CD4-positive, alpha-beta T cell treated with Interleukin-15 for 4 hours (primary cell): ENCODE measurements at places on chromosomes 11 and 22.

DNA sequence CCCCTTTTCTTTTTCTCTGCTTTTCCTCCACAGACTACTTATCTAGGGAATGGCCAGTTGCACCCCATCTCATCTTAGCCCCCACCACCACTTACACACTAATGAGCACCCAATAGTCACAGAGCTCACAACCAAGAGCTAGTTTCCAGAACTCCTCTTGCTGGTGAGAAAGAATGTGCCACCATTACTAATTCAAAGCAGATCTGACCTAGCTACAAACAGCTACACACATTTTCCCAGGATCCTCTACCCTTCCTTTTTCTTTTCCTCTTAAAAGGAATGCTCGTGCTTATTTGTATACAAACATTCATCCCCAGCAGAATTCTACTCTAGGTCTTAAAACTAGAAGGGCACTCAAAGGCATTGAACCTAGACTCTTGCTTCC is 136.8 kb downstream of the CD44 start:
- no peak for DNase-seq

- DNase-seq = peak; percentile 43
Measured at GRCh38 chr11:8328848-8329330, 65.2 kb upstream of the LMO1 start.

DNA sequence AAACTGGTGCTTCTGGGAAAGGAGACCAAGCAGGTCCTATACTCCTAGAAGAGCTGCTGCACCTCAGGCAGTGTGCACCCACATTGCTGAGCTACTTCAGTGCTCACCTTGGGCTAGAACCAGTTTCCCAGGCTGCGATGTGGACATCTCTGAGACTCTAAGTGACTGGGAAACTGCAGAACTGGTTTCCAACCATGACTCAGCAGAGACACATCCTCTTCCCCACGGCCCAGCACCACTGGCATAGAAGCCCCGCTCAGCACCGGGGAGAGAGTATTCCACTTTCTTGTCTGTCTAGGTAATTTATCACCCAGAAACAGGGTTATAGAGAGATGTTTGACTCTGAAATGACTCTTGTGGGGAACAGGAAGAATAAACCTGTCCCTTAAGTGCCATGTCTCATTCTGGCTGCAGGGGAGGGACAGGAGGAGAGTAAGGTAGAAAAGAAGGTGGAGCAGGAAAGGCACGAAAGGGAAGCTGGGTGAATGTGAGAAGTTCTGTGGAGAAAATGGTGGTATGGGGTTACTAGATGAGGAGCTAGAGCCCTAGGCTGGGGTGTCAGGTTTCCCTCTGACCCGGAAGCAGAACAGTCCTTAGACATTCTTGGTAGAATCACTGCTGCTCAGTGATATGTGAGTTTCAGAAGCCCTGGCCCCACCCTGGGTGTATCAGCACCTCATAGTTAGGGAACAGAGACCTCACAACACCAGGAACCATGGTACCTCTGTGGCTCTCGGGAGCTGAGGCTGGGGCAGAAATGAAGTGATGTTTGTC is 340.4 kb upstream of the NCAM1 start:
- DNase-seq = no peak

- DNase-seq = no peak
Measured at GRCh38 chr11:131217313-131218310, 152.8 kb upstream of the NTM start.

GRCh38 chr11:66335531-66336233 is 552 bp downstream of the RIN1 start:
- DNase-seq = no peak

DNA sequence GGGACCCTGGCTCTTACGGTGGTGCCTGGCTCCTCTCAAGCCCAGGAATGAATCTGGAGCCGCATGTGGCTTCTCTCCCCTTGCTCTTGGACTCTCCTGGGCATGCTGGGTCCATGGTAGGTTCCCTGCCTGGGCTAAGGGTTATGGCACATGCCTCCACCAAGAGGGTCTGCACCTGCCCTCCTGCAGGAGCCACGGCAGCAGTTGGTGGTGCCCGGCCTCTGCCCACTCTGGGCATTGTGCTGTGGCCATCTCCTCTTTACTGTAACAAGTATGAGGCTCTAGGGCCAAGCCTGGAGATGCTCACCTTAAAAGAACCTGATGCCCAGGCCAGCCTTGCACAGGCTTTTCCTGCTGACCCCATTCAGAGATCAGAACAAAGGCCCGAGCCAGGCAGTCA is 104.0 kb upstream of the PITPNB start:
- DNase-seq = no peak

GRCh38 chr11:2737226-2737590 is 37.4 kb upstream of the KCNQ1OT1 start:
- no peak for DNase-seq

GRCh38 chr11:69638941-69639681 is 1.8 kb upstream of the CCND1 start:
- no peak for DNase-seq

DNA sequence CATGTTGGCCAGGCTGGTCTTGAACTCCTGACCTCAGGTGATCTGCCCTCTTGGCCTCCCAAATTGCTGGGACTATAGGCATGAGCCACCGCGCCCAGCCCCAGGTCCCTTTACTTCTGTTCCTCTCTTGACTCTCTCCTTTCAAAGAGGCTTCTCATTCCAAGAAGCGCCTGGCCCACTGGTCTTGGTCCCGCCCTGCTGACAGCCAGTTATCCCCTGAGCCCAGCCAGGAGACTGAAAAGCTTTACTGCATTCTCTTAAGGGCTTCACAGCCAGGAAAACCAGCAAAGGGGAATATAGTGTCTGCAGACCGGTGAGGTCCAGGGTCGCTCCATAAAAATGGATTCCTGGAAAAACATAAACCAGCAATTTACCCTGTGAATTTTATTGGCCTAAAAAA is 68.3 kb downstream of the NFAM1 start:
- no peak for DNase-seq

- DNase-seq = no peak
Measured at GRCh38 chr11:67983951-67984350, 19.9 kb downstream of the UNC93B1 start.

DNA sequence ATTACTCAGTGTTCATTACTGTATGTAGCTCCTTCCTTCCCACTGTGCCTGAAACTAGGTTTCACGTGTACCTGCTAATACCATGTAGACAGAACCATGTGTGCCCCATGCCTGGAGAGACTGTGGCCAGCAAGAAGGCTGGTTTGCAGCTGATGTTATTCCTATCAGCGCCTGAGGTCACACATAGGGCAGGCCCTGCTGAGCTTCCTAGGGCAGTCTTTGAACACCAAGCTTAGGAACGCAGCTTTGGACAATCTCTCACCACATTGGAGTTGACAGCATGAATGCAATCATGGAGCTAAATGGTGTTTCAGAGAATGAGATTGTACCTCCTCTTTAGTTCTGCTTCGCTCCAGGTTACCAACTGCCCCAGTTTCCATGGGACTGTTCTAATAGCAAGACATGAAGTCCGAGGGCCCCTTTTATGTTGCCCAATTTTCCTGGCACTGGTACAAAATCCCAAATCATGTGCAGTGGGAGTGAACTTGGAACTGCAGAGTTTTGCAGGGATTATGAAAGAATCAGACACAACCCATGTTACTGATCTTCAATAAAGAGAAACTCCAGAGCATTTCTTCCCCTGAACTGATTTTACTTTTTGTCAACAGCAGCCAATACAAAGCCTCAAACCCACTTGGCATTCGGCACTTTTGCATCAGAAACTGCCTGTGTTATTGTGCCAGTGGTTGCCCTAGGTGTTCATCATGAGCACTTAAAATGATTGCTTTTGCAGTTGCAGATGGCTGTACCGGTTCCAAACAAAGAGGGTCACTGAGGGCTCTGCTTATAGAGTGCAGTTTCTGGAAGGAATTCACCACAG is 154.2 kb upstream of the TTC12 start:
- no peak for DNase-seq

GRCh38 chr11:67365736-67366444 is 7.5 kb downstream of the CLCF1 start:
- no peak for DNase-seq

DNA sequence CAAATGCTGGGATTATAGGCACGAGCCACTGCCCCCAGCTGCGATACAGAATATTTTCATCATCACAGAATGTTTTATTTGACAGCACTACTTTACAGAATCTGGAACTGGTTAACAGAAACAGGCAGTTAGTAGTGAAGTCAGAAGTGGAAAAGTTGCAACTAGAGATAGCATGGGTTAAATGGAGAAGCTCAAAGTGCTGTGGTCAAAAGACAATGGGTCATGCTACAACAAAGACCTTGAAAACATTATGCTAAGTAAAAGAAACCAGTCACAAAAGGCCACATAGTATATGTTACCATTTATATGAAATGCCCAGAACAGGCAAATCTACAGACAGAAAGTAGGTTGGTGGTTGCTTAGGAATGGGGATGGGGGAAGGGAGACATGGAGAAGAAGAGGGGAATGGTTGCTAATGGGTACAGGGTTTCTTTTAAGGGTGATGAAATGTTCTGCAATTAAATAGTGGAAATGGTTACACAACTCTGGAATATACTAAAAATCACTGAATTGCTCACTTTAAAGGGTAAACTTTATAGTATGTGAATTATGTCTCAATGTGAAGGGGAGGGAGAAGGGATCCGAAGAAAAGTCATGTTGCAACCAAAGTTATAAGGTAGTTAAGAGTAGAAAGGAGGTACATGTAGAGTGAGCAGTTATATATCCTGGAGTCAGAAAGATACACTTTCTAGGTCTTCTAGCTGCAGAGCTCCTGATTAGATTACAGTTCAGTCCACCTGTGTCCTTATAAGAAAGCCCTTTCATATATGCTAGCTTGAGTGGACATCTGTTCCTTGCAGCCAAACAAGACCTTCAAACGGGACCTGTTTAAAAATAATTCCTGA is 46.3 kb upstream of the RAPSN start:
- no peak for DNase-seq

DNA sequence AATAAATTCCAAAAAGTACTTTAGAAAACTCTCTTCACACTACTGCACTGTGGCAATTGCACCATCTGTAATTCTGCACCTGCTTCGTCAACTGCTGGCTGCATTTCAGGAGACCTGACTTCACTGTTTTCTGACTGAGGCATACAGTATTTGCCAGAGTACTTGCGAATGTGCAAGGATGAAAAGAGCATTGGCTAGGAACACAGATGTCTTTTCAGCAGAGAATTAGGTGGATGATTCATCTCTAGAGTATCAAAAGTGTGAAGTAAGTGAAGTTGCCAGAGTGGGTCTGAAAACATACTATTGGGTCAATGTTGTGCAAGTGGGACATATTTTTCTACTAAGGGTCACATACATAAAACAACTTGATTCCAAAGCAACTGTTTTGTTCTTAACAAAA is 427.5 kb upstream of the CCDC90B start:
- no peak for DNase-seq

DNA sequence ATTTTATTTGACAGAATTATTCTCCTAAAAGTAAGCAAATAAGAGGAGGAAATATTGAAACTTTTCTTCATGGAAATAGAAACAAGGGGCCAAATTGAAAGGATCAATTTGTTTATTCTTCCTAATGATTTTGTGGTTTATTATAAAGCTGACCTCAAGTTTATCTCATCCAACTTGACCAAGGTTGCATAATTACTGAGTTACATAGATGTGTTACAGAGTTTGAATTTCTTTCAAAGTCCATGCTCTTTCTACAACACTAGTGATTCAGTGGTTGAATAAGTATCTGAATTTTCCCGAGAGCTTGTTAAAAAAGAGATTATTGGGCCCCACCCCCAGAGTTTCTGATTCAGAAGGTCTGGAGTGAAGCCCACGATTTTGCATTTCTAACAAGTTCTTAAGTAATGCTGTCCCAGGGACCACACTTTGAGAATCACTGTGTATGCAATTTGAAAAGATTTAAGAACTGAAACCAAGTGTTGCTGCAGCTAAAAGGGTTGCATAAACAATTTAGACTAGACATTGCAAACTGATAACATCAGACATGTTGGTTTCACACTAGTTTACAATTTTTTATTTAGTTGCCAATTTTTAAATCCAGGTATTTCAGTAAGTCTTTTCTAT is 485.7 kb upstream of the ANO5 start:
- no peak for DNase-seq

GRCh38 chr11:102830001-102830727 is 13.2 kb downstream of the MMP3 start:
- DNase-seq = no peak

DNA sequence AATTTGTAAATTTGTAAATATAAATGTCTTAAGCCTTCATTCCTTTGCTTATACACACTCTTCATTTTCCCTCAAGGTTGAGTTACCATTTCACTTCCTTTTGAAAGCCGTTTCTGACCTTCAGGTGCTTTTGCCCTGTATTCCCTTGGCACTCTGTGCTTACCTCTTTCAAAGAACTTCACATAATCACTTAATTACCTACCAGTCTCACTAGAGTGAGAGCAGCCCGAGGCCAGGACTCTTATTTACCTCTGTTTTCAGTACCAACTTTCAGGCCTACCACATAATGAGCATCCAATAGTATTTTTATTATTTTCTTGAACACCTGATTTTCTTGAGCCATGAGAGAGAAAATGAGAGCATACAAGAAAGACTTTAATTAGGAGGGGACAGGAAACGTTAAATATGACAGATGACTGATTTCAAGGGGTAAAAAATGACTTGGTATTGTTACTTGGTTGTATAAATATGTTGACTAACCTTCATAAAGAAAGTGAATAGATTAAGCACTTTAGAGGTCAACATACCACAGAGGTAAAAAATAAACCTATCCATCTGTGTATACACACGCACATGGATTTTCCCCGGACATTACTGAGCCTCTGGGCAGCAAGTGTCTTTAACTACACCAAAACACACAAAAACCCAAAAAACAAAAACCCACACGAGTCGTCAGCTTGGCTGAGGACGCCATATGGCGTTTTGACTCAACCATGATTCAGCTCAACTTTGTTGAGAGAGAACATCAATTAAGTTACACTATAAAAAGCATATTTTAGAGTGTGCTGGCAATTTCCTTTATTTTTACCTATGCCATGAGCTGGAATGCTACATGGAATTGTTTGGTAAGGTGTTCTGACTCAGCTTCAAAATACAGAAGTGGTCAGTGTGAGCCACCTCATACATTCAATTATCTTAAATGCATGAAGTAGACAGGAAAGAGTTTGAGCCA is 7.6 kb downstream of the ATXN10 start:
- DNase-seq = no peak

- no peak for DNase-seq
Measured at GRCh38 chr22:35301372-35301874, 1.7 kb downstream of the TOM1 start.

- no peak for DNase-seq
Measured at GRCh38 chr22:24115247-24116207, 65.8 kb upstream of the SUSD2 start.

- no peak for DNase-seq
Measured at GRCh38 chr22:43969021-43969878, 14.0 kb downstream of the SAMM50 start.
